ENCODE measurements at places on chromosomes 6 and 20.
A peak's percentile ranks its signal among the peaks of the same experiment; 100 is the strongest.

DNA sequence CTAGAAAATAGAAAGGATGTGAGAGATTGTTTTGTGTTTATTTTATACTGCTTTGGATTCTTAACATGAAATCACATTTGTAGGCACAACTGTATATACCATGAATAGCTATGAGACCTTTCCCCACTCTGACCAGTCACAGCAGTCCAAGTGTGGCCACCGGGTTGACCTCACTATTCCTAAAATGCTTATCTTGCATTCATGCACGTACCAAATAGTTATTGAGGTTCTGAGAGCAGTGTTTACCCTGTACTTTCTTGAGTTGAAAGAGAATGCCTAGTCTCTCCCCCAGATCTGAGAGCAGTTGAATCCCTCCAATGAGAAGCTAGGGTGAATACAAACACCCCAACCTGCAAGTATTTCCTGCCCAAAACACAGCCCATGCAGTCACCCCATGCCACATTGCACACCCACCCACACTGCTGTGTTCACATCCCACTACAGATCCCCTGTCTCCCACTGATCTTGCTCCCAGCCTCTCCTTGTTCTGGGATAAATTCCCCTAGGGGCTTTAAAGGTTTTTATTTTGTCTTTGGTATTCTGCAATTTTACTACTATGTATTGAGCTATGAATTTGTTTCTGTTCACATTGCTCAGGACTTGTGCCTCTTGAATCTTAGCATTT lies 51.6 kb downstream of the GOPC start:
- DNase-seq: no peak

GRCh38 chr6:116511424-116512110 lies at the start of gene CALHM5:
CALHM5 (plus strand) TSS chr6:116511639; CDS start chr6:116511697, 58 bp downstream.
- peak; percentile 85 for DNase-seq

- no peak for DNase-seq
These were observed 124.1 kb downstream of the FOXA2 start for GRCh38 chr20:22460231-22460630.

DNA sequence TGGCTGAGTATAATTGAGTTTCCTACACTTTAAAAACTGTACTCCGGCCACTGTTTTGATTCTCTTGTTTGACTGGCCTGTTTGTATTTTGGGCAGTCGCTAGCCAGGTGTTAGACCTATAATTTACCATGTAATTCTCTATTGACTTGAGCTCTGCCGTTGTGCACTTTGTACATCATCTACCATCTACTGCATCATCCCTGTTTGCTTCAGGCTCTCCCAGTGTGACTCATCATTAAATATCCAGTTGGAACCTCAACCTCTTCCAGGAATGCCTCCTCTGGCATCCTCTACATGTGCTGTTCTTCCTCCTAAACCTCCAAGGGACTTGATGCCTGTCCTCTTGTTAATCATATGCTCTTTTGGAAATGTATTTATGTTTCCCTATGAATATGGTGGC lies 72.3 kb downstream of the FARS2 start:
- DNase-seq: peak; percentile 44

- DNase-seq: no peak
These were observed 119.0 kb downstream of the EYA4 start for GRCh38 chr6:133360194-133360593.

DNA sequence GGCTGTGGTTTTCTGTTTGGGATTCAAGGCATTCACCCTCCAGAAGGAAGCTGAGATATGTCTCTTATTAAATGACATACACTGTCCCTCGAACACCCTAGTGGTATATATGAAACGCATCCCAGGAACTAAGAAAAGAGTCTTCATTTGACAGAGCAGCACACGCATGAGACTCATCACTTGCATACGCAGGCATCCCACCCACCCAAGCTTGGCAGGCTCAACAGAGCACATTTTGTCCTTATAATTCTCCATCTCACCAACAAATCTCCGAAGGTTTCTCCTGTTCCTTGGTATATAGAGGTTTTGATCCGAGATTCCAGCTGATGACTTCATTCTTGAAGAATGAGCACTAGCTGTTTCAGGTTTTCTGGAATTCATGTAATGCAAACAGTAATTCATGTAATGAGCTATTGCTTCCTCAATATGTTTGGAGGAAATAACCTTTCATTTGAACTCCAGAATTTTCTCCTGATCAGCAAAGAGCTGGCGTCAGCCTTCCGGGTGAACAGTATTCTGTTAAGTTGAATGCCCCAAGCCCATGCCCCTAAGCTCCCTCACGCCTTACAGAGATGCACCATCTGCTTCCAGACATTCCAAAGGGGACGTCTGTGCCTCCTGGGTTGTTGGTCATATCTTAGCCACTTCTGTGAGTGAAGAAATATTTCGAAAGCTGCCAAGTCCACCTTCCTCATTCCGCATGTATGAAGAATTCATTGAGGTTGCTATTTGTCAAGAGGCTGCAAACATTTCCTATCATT lies 66.0 kb upstream of the CDH4 start:
- DNase-seq: peak; percentile 85

- DNase-seq: no peak
These were observed 313.0 kb upstream of the IRAK1BP1 start for GRCh38 chr6:78554341-78554740.

GRCh38 chr6:104969108-104969507 lies 12.2 kb downstream of the LIN28B start:
- no peak for DNase-seq

DNA sequence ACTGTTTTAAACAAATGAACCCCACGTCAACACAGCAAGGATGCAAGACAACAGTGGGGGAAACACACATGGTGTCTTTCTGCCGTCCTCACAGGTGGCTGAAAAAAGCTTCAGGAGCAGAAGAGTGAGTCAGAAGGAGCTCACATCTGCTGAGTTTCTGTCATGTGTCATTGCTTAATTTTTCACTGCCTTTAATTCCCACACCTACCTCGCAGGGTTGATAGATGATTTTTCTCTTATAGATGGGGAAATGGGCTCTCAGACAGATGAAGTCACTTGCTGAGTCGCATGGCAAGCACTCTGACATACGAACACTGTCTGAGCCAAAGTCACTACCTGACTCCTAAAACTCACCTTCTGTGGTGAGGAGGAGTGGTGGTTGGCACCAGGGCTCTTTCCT lies 28.3 kb upstream of the CARMIL1 start:
- DNase-seq: no peak

DNA sequence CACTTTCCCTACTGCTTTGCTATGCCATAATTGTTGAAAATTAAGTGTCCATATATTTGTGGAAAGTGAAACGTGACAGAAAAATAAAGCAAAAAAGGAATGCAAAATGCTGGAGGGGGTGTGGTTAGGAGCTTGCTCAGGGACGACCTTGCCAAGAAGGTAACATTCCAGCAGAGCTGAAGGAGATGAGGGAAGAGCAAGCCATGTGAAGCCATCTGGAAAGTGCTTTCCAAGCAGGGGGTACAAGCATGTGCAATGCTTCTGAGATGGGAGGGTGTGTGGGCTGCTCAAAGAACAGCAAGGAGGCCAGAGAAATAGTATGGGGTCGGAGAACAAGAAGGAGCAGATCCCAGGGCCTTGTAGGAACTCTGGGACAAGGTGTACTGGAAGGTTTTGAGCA lies 161.7 kb downstream of the ISM1 start:
- DNase-seq: no peak
